NCI-H748 treated with DMSO at 0.1 percent for 48 hours (cell line): ENCODE measurements at places on chromosomes 5 and 9.

DNA sequence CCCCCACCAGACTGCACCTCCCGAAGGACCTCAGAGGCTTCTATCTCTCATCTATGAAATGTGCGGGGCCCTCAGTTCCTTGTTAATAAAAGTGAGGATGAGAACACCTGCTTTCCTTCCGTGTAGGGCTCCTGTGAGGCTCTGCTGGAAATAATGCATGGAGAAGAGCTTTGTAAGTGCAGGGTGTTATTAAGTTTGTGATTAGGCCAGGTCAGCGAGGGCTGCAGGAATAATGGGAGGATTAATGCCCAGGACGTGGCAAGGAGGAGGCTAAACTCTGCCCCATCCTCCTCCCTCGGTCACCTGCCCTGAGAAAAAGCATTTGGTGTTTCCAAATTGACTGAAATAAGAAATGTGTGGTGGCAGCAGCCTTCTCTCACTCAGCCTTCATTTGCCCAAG, 83.5 kb upstream of the HSPA9 start:
- no peak for DNase-seq

- no peak for DNase-seq
These were observed 50.0 kb upstream of the COL5A1 start for GRCh38 chr9:134591573-134591981.

DNA sequence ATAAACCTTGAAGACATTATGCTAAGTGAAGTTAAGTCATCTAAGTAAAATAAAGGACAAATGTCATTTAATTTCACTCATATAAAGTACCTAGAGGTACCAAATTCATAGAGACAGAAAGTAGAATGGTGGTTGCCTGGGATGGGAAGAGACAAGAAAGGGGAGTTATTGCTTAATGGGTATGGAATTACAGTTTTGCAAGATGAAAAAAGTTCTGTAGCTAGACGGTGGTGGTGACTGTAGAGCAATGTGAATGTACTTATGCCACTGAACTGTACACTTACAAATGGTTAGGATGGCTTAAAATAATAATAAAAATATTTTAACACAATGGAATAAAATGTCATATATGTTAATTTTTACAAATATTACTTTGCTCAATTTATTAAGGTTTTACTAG, 128.0 kb downstream of the MPDZ start:
- no peak for DNase-seq

- DNase-seq = no peak
These were observed 2.1 kb downstream of the ANP32B start for GRCh38 chr9:97985058-97985861.

- no peak for DNase-seq
These were observed 687.8 kb downstream of the SLCO4C1 start for GRCh38 chr5:101608322-101608721.

GRCh38 chr9:18755263-18755662, 277.7 kb downstream of the SAXO1 start:
- DNase-seq = no peak

- DNase-seq = peak; percentile 90
These were observed 355.5 kb downstream of the ARRDC3 start for GRCh38 chr5:91027405-91028139.

- DNase-seq = no peak
These were observed 270.1 kb upstream of the PTGER4 start for GRCh38 chr5:40409601-40410000.

- DNase-seq = peak; percentile 91
These were observed 68.1 kb downstream of the UBE2R2 start for GRCh38 chr9:33884856-33885701.

- DNase-seq = no peak
These were observed 151.7 kb upstream of the ADCY2 start for GRCh38 chr5:7244208-7244607.

- no peak for DNase-seq
These were observed 23.6 kb downstream of the MARCHF3 start for GRCh38 chr5:127006744-127007143.

GRCh38 chr9:21481470-21482056, 550 bp downstream of the IFNE start:
- no peak for DNase-seq

- no peak for DNase-seq
These were observed 10.9 kb downstream of the CIZ1 start for GRCh38 chr9:128180447-128180846.

DNA sequence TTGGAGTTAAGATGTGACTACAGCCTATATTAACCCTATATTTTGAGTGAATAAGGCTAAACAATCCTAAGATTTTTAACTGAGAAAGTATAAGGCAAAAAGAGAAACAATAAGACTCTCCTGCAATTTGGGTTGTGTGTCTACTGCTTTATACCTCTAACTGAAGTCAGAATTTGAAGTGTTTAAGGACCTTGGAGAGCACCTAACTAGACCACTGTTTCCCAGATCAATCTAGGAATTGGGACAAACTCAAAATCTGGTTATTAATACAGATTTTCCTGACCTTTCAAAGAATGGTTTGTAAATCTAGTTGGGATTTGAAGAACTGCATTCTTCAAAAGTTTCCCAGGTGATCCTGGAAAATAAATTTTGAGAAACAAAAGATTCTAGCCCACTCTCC, 42.1 kb downstream of the GABRA1 start:
- no peak for DNase-seq

DNA sequence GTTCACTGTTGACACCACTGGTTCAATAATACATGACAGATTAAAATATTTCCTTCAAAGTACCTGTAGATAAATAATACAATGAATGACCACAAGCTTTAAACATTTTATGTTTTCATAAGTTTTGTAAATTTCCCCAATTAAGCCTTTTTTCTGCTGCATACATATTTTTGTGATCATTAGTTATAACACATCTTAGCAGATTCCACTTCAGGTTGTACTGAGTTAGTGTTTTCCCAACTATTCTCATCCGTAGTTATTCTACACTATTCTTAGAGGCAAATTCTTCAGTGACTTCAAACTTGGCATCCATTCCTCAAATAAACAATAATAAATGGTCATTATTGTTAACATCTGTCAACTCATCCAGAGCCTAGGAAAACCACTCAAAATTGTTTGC, 100.9 kb downstream of the NRG2 start:
- no peak for DNase-seq

GRCh38 chr5:44048276-44048984, 340.8 kb downstream of the FGF10 start:
- DNase-seq = no peak

- no peak for DNase-seq
These were observed 156.0 kb downstream of the SEC61B start for GRCh38 chr9:99377790-99378775.

GRCh38 chr9:18786911-18787650, 245.9 kb downstream of the SAXO1 start:
- no peak for DNase-seq

- no peak for DNase-seq
These were observed 3.8 kb upstream of the NDST1 start for GRCh38 chr5:150503977-150504620.
